ENCODE measurements at places on chromosomes 13 and 19. TPM values are rescaled to one million over a fixed set of nuclear protein-coding genes. Genes with fewer than 3 reads are reported as not detected.

Gene CEACAM21
- total RNA-seq, result 17.7 TPM

Gene OR10H4
- not detected for total RNA-seq

Gene ABHD8
- 5.1 TPM for total RNA-seq

Gene ZNF546
- 4.9 TPM for total RNA-seq

Gene PRTN3
- total RNA-seq, result not detected

Gene ONECUT3
- total RNA-seq, result not detected

Gene ACTMAP
- 0.76 TPM for total RNA-seq

Gene MCEMP1
- not detected for total RNA-seq

Gene CLIP3
- 1.3 TPM for total RNA-seq

Gene FCGBP
- under 0.01 TPM for total RNA-seq

Gene PIAS4
- total RNA-seq, result 24.1 TPM

Gene PSG1
- 0.13 TPM for total RNA-seq

Gene POU2F2
- 0.26 TPM for total RNA-seq

Gene SIGLEC14
- total RNA-seq, result under 0.01 TPM

Gene ZNF562
- total RNA-seq, result 20.5 TPM

Gene ZNF557
- 14.0 TPM for total RNA-seq

Gene ZNF66
- total RNA-seq, result 2.2 TPM

Gene ZNF586
- total RNA-seq, result 12.9 TPM

Gene CBLC
- total RNA-seq, result 0.13 TPM

Gene IRGC
- not detected for total RNA-seq

Gene TMIGD2
- total RNA-seq, result not detected

Gene SHISA7
- total RNA-seq, result not detected

Gene GPR12
- not detected for total RNA-seq

Gene TLE6
- total RNA-seq, result 0.90 TPM

Gene CD79A
- 0.13 TPM for total RNA-seq

Gene ZNF625
- 8.3 TPM for total RNA-seq

Gene LRRC25
- not detected for total RNA-seq

Gene IQCN
- total RNA-seq, result 0.13 TPM

Gene RAB11B
- total RNA-seq, result 48.1 TPM

Gene CD37
- total RNA-seq, result not detected

Gene C1QTNF9B
- not detected for total RNA-seq

Gene DACT3
- under 0.01 TPM for total RNA-seq

Gene WASF3
- total RNA-seq, result 15.8 TPM

Gene TNNI3
- total RNA-seq, result not detected

Gene HIF3A
- total RNA-seq, result 14.8 TPM

Gene PSG4
- total RNA-seq, result 2.3 TPM

Gene STOML3
- not detected for total RNA-seq

Gene DENND1C
- total RNA-seq, result not detected

Gene POLR1G
- 7.0 TPM for total RNA-seq

Gene PRRG2
- total RNA-seq, result 2.4 TPM

Gene SYDE1
- 7.7 TPM for total RNA-seq
